Effector memory CD8-positive, alpha-beta T cell (primary cell): ENCODE measurements at places on chromosomes 2 and 18.

DNA sequence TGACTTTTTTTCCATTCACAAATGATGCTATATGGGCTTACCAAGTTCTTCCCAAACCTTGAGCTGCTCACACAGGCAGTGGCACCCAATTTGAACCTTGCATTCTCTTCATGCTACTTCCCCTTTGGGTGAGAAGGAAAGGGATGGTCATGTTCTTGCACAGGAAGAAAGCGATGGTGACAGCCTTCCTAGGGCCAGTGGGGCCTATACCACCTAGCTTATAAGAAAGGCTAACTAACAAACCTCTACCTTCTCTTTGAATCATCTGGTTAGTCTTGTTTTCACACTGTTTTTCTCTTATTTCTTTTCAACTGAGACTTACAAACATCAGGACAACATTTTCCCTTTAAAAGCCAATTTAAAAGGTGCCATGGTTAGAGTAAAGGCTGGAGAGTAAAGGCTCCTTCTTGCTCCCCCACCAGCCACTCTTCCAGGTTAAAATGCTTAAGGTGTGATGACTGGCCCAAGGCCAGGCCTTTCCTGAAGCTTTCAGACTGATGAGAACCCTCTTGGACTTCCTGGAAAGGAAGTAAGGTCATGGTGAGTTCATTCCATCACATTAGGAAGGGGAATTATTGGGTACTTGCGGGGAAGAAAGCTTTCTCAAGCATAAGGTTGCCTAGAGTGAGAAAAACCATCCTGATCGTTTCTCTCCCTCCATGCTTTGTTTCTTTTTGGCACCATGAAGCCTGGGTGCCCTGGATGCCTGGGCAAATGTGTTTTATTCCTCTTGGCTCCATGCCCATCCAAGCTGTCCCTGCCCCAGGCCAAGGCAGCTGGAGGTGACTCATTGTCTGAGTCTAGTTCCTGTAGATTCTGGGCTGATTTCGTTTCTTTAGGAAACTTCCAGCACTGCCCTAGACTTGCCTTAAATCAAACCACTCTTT is 41.4 kb upstream of the ITGB6 start:
- DNase-seq = no peak

GRCh38 chr2:157475722-157476390 is 32.0 kb upstream of the CYTIP start:
- no peak for DNase-seq

GRCh38 chr2:193476171-193476800 is 1281.6 kb upstream of the TMEFF2 start:
- DNase-seq = no peak

- DNase-seq = no peak
Observed at GRCh38 chr2:32942793-32943485, 3.8 kb upstream of the LTBP1 start.

DNA sequence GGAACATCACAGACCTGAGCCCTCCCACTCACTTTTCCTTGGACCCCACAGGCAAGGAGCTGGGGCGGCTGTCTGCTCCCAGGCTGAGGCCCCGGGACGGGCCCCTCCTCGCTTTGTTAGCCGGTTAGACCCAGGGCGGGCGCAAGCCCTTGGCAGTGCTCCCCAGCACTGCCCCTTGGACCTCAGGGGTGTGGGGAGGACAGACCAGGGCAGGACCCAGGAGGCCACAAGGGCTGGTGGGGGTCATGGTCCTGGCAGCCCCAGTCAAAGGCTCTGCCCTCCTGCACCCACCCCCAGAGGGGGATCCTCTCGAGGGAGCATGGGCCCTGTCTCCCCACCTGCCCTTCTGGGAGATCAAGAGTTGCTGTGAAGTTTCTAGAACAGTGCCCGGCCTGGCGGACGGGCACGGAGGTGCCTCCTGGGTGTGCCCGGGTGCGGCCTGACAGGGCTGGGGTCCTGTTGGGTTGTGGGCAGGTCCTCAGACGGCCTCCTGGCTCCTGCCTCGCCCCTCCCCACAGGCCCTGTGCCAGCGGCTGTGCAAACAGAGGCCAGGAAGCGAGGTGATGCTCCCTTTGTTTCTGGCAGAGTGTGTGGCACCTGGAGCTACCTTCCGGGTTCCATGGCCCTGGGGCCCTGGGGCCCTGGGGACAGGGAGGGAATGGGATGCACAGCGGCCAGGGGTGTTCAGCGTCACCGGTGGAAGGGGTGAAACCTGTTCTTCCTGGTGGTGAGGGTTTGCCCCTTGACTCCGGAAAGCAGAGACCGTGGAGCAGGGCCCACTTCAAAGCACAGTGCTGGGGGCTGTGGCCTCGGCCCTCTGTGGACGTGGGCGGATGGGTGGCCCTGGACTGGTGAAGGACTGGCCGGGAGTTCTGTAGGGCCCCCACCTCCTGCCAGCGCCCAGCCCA is 2.9 kb upstream of the GAL3ST2 start:
- DNase-seq = no peak

GRCh38 chr2:219423652-219424377 is 5.6 kb downstream of the DES start:
- no peak for DNase-seq

- no peak for DNase-seq
Observed at GRCh38 chr2:18788592-18788991, 199.2 kb upstream of the NT5C1B start.

DNA sequence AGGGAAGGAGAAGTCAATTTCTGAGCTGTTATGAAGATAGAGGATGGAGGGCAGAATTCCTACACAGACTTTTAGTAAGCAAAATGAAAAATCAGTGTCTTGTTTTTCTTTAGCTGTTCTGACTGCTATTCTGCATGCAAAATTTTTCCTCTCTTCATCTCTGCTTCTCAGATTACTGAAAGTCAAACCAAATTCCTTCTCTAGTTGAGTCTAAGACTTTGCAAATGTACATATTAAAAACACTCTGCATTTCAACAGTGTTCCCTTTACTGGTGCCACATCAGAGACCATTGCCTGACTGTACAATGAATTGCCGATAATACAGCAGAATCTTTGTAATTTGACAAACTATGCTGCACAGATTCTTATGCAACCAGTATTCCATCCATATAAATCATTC is 198.8 kb downstream of the EXOC6B start:
- no peak for DNase-seq
